ENCODE measurements at places on chromosomes 7 and 10.

DNA sequence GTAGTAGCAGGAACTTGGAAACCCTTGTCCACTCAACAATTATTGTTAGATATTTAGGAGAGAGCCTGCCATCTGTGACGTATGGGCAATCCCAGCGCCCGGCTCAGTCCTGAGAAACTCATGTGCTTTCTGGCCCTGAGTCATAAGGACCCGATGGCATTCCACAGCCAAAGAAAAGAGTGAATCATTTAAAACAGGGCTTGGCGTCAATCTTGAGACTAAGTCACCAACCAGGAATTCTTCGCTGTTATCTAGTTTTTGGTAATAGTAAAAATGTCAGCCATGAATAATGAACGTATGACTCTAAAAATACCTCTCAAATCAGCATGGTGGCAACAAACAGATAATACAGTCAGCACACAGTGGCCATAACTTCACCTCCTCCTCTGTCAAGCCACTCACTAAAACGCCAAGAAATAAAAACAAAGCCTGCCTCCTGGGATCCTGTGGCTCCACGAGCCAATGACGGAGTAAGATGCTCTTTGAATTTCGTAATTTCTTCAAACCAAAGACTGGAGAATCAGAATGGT lies 140.8 kb downstream of the ADAM12 start:
- DNase-seq = no peak

DNA sequence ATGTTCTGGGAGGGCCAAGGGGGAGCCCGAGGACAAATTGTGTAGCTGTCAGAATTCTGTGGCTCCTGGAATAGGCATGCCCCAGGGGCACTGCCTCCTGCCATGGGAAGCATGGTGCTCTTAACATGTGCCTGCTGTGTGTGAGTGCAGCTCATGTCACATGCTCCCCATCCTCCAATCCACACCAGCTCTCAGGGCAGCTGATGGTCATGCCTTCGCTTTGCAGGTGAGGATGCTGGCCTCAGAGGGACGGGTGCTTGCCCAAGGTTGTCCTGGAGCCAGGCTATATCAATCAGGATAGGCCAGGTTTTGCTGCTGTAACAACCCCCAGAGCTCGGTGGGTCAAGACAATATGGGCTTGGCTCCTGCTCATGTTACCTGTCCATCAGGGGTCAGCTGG lies 303.4 kb downstream of the RPS24 start:
- no peak for DNase-seq

DNA sequence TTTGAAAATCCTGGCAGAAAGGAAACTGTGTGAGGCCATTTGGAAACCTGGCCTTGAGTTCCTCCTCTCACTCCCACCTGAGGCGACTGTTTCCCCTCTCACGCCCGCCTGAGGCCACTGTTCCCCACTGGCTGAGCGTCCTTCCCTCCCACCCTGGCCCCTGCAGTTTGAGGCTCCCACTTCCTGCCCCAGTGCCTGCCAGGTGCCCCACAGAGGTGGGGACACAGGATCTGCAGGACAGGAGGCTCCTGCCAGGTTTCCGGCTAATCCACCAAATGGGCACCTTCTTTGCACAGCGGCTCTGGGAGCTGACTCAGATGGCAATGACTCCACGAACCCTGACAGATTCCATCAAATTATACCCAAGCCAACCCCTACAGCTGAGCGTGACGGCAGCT lies 24.3 kb upstream of the LARP4B start:
- no peak for DNase-seq

DNA sequence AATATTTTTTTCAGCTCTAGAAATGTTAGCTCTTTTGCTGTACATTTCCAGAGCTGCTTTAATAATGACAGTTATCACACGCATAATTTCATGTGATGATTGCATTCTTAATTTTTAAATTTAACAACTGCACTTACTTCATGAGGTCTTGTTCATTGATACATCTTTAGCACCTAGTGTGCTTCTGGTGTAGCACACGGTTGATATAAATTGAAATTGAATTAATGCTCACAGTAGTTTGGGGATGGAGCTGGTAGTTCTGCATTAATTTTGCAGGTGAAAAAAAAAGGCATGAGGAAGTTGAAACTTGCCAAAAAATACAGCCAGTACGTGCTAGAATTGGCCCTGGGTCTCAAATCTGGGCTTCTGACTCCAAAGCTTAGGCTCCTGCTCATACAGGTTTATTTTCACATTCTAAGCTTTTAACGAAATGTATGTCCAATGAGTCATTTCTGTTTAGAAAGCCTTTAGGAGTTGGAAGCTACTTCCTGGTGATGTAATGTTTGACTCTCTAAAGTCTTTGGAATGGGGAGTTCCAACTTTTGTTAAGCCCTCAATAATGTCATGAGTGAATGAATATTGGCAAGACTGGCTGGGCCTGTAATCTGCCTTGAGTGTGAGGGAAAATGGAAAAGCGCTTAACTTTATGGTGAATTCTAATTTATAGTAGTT lies 62.5 kb downstream of the DAGLB start:
- DNase-seq = peak; percentile 79

GRCh38 chr7:106313456-106313901 lies 28.7 kb upstream of the NAMPT start:
- DNase-seq = peak; percentile 53

GRCh38 chr10:61852261-61852660 lies 49.2 kb upstream of the ARID5B start:
- no peak for DNase-seq

- no peak for DNase-seq
Observed at GRCh38 chr10:105044902-105045301, 403.8 kb downstream of the SORCS3 start.

DNA sequence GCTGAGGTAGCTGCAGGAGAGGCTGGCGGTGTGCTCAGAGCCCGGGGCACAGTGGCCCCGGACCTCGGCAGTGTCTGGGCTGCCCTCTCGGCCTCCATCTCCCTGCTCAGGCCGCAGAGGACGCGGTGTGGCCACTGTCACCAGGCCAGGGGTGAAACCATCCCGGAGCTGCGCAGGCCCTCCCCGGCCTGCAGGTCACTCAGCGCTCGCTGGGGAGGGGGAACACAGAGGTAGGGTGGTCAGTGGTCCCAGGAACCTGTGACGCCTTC lies 49.8 kb upstream of the DAGLB start:
- DNase-seq = no peak

DNA sequence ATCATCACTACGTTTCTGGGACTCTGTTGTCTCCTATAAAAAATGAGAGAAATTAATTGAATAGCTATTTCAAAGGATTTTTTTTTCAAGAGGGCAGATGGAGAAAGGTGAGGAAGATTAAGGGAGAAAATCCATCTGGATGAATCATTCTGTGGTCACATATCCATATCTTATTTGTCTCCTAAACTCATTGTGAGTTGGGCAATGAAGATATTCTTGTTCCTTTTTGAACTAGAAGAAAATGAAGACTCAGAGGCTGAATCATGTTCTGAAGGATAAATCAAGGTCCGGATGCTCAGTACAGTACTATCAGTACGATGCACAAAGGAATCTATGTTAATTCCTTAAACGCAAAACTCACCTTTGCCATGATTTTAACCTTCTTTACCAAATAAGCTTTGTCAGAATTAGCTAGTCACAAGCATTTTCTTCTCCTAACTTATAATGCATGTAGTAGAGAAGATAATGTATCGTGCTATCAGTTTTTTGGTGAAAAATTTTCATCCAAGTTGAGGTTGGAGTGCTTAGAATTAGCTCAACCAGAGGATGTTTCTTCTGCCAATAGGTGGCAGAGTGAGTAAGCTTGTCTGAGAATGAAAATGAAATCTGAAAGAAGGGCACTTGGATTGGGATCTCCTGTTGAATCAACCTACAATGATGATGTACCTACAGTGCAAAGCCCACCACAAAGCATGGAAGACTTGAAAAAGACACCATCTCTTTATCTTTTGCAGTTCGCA lies 446.9 kb downstream of the KIF20B start:
- DNase-seq = peak; percentile 41

DNA sequence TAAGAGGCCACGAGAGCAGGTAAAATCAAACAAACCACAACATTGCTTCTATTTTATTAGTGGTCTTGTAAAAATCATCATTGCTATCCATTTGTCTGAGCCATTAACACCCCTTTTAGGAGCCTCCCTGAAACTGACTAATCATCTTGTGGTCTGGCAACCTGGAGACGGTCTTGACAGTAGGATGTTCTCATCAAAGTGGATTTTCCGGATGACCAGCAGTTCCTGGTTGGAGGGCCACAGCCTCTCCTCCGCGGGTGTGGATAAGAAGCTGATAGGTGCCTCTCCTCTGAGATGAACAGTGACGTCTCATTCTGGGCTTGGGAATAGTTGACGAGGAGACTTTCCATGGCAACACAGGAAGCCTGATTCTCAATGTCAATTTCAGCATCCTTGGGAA lies 490.7 kb downstream of the TYW1 start:
- DNase-seq = peak; percentile 42

- no peak for DNase-seq
Observed at GRCh38 chr7:70743531-70744325, 388.2 kb upstream of the GALNT17 start.

GRCh38 chr10:44966816-44967509 lies 7.4 kb downstream of the RASSF4 start:
- no peak for DNase-seq

- DNase-seq = no peak
Observed at GRCh38 chr10:74977072-74977471, 134.4 kb upstream of the SAMD8 start.

DNA sequence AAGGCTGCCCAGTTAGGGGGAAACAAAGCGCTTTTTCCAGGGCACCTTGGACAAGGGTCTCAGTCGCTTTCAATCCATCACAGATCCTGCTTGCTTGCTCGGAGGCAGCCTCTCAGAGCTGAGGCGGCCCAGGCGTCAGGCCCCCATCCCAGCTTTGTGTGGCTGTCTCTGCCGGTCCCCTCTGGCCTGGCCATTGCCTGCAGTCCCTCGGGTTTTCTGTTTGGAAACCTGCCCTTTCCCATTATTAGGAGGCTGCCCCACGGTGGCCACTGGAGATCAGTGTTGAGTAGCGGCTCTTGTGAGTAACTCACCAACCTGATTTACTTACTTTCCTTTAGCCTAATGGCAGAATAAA lies 216.1 kb downstream of the GLRX3 start:
- no peak for DNase-seq

- peak; percentile 95 for DNase-seq
Observed at GRCh38 chr10:100510533-100511308, 8.9 kb downstream of the SEC31B start.

DNA sequence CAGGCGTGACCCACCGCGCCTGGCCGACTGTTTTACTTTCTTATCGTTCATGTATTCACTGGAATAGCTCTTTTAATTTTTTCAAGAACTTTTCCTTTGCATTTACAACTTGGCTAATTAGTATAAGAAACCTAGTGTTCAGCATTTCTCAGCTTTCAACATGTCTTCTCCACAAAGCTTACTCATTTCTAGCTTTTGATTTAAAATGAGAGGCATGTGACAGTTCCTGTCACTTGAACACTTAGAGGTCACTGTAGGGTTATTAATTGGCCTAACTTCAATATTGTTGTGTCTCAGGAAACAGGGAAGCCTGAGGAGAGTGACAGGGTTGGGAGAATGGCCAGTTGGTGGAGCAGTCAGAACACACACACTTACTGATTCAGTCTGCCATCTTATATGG lies 125.1 kb upstream of the GPR22 start:
- DNase-seq = no peak

GRCh38 chr7:7315851-7316250 lies 133.5 kb downstream of the C1GALT1 start:
- DNase-seq = no peak

- DNase-seq = no peak
Observed at GRCh38 chr10:101135141-101136006, 4.3 kb downstream of the TLX1 start.

- DNase-seq = no peak
Observed at GRCh38 chr10:22655312-22655981, 58.9 kb downstream of the PIP4K2A start.
